ENCODE measurements at places on chromosomes 5 and 9.

DNA sequence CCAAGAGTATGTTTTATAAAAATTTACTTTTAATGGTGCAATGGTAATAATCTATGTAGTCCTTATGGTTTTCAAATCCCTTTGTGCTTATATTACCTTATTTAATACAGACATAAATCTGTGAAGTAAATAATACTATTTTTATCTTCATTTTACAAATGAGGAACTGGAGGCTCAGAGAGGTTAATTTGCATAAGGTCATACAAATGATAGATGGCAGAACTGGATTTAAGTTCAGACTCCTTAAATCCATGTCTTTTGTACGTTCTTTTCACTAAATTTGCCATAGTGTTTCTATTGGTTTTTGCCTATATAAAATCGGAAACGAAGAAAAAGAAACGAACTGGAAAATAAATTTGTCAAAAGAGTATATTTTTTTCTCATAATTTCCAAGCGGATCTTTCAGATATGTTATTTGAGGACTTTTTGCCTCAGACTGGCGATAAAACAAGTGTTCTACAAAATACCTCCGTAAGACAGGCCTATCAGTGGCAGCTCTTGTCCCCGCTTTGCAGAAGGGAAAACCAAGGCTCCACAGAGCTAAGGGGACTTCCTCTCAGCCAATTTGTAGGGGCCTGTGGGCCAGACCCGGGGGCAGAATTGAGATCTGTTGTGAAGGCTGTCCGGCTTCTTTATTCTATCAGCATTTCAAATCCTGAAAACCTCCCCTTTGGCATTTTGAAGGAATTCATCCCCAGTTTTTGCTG is 1.1 kb upstream of the TNFAIP8 start:
- DNase-seq = no peak

DNA sequence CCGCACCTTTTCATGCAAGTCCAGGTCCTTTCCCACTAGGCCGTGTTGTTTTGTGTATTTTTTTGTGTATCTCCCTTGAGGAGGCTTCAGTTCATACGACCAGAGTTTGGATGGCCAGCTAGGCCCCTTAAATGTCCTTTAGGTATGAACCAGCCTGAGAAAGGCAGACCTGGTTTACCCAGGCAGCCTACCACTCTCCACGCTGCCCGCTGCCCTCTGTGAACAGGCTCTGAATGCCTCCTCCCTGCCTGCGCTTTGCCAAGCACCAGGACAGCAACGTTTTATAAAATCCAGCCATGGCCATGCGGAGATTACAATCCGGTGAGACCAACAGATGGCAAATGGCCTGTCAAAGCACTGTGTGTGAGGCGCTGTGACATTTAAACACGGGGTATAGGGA is 626 bp upstream of the CLTB start:
- DNase-seq = no peak

- DNase-seq = no peak
These were observed 505 bp downstream of the RPS14 start for GRCh38 chr5:150448952-150449516.

GRCh38 chr5:136396886-136397285 is 31.5 kb upstream of the TRPC7 start:
- DNase-seq = no peak

- no peak for DNase-seq
These were observed 639.0 kb upstream of the ACO1 start for GRCh38 chr9:31745468-31745867.

- no peak for DNase-seq
These were observed 797.9 kb downstream of the TLE4 start for GRCh38 chr9:80369641-80370040.

DNA sequence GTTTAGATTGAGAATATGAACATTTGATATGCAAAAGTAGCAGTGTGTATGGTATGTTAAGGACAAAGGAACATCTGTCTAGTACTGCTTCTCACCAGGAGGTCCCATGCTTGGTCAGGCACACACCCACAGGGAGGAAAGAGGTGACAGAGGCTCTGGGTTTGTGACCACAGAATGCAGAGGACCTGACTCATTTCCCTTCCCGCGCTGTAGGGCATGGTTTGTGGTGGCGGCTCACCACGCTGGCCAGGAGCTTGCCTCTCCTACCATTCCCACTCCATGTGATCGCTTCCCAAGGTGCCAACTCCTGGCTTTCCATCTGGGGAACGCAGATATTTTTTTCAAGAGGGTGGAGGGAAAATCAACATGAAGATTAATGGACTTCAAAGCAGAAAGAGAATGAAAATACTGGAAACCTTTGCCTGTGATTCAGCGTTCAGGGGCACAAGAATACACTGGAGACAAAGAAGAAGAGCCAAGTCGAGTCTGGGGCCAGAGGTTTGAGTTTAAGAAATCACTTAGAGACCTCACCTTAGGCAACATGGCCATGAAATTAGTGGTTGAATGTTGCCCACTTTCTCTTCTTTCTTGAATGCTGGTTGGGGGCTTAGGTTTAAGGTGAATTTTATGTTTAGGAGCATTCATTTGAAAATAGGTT is 477.8 kb downstream of the CCDC171 start:
- DNase-seq = no peak

DNA sequence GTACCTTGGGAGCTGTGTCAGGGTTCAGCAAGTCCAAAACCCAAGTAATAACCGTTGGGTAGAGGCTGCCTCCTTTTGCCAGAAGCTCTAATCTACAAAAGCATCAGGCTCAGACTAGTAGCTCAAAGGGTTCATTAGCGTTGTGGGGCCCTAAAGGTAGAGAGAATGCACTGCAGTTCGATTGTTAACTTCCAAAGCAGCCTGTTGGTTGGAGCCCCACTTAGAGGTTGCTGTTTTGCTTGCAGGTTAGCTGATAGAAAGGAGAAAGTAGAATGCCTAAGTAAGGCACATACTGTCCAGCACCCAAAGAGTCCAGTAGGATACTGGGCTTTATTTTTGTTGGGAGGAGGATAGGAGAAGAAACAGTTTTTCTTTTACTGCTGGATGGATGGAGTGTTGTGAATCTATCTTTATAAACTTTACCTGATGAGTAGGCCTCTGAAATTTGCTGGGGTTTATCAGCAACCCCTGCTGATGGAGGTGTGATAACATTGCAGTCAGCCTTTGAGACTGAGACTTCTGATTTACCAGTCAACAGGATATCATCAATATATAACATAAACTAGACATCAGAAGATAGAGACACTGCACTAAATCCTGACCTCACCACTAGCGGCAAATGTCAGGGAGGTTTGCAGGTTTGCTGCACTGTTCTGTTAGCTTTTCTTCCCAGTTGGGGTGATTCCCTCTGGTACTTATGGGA is 34.8 kb downstream of the ZNF131 start:
- no peak for DNase-seq

DNA sequence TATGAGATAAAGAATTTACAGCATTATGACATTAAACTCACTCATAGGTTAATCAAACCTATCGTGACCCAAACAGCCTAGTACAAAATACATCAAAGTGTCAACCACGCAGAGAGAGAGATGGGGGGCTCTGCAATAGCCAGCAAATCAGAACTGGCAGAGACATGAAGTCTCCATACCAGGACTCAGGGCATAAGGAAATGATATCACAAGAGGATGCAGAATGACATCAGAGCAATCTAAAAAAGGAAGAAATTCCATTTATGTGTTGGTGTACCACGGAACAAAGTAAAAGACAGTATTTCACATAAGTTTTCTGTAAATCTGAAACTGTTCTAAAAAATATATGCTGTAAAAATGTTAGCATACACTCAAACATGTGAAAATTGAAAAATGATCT is 24.6 kb downstream of the BICD2 start:
- no peak for DNase-seq

- DNase-seq = no peak
These were observed 55.4 kb downstream of the SEMA4D start for GRCh38 chr9:89442501-89442978.

DNA sequence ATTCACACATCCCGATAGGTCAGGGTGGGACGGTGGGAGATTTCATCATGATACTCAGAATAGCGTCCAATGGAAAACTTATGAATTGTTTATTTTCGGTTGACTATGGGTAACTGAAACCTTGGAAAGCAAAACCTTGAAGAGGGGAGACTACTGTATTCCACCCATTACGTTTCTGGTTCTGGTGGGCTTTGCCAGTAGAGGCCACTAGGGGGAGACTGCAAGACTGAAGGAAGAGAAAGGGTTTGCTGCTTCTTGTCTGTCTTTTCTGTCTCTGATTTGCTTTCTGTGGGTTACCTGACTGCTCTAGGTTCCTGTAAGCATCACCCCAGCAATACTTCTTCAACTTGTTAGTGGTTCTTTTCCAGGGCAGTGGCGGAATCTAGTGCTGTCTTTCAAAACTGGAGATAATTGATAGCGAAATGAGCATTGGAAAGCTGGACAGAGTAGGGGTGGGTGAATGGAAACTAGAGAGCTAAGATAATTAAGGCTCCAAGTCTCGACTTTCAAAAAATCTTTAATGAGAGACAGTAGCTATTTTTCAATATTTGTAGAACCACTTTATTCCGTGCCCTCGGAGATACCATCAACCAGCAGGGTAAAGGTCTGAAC is 27.0 kb downstream of the GRIN3A start:
- no peak for DNase-seq

All from NCI-H1436 (cell line).